GM12892 (cell line): ENCODE measurements at places on chromosomes 5 and 9.

DNA sequence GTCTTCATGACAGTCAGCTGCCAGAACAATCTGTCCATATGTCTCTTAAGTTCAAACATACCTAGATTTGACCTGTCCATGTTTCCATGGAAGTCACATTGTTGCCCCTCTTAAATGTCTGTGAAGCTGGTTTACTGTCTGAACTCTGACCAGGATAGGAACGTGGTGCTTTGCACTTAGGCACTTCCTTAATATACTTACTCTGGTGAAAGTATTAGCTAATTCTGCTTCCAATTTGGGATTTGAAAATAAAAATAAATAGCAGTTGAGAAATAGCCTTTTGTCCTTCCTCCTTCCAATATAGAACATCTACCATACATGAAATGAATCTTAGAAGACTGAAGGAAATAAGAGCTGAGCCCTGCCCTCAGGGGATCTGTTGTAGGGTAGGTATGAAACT, 524.5 kb upstream of the CLINT1 start:
- no peak for DNase-seq

- DNase-seq, result no peak
These were observed 102.4 kb downstream of the MED27 start for GRCh38 chr9:131977109-131977838.

GRCh38 chr5:155616779-155617392, 603.3 kb downstream of the KIF4B start:
- DNase-seq, result peak; percentile 15

DNA sequence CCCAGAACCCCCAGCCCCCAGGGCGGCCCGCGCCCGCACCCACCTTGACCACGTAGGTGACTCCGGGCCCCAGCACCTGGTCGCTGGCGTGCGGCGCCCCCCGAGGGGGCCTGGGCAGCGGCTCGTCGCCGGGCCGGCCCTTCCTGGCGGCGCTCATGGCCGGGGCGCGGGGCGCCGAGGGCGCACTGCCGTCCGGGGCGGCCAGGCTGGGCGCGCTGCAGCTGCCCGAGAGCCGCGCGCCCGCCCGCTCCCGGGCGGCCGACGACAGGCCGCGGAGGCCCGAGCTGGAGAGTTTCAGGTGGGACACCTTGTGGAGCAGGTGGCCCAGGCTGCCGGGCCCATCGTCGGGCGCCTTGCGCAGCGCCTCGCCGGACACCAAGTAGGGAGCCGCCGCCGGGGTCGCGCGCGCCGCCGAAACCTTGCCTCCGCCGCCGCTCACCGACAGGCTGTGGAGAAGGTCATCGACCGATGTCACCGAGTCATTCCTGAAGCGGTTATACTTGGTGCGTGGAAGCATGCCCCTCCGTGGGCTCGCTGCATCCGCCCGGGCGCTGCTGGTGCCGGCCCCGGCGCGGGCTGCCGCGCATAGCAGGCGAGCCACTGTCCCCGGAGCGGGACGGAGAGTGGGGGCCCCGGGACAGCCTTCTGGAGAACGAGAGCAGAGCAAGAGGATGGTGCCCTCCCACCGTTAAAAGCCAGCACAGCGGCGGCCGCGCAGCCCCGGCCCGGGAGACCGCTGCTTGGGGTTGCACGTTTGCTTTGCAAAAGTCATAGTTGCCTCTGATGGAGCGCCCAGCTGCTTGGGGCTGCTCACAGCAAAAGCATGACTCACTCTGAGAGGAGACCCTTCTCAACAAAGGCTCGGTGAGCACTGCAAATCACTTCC, at the start of gene SHC3:
Gene SHC3 (minus strand): TSS at position 875 of the 886 bp plus-strand sequence. CDS start 358 bp downstream, at position 517.
- DNase-seq, result no peak

- DNase-seq, result no peak
These were observed 387.4 kb downstream of the FGF10 start for GRCh38 chr5:44001675-44002380.

DNA sequence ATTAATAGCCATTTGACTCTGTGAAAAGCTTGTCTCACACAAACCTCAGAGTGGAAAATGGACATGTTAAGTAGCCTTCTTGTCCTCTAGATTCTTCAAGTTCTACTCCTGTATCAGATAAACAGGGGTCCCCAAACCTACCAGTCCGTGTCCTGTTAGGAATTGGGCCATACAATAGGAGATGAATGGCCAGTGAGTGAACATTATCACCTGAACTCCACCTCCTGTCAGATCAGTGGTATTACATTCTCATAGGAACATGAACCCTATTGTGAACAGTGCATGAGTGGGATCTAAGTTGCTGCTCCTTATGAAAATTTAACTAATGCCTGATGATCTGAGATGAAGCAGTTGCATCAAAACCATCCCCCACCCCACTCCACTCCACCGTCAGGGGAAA, 136.3 kb downstream of the TMEM232 start:
- DNase-seq, result no peak

DNA sequence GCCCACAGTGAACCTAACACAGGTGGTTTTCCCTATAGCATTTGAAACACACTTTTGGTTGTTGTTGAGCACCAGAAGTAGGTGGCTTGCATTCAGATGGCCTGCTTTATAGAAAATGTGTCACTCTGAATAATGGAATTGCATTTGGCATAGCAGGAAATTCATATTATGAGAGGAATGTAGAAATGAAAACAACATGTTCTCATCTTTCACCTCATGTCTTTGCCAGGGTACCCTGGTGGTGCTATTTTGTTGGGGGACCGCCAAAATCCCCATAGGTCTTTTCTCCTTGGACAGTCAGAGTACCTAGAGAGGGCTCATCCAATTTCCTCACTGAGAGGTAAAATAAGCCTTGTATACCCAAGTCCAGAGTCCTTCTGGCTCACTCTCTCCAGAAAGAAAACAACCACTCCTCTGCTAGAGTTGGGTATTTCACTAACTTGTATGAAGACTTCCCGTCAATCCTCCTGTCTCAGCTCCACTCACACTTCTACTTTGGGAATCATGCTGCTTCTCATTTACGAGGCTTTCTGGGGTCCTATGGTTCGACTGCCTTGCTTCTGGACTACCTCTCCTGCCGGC, 67.4 kb downstream of the MRPS27 start:
- DNase-seq, result no peak

- no peak for DNase-seq
These were observed 556 bp downstream of the PCDHGC3 start for GRCh38 chr5:141476132-141476911.
